ENCODE measurements at places on chromosomes 2 and 18.

- DNase-seq: no peak
Measured at GRCh38 chr2:181846399-181847197, 44.9 kb upstream of the ITPRID2 start.

GRCh38 chr18:12254820-12255511 lies 805 bp downstream of the CIDEA start:
- DNase-seq: no peak

DNA sequence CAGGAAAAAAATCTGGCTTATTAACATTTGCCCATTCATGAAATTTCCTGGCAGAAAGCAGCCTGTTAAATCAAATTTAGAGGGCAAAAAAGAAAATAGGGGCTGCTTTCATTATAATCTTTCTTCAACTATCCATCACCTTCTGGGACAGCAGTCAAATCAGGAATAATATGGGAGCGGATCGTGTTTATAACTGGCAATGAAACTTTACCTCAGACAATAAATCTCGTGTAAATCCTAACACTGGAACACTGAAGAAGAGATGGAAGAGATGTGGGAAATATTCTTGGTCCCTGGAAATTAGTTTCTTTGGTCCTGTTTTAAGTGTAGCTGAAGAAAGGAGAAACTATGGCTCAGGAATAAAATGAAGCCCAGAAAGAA lies 77.5 kb upstream of the SERTAD2 start:
- no peak for DNase-seq

GRCh38 chr2:206824087-206824618 lies 58.7 kb downstream of the FASTKD2 start:
- no peak for DNase-seq

DNA sequence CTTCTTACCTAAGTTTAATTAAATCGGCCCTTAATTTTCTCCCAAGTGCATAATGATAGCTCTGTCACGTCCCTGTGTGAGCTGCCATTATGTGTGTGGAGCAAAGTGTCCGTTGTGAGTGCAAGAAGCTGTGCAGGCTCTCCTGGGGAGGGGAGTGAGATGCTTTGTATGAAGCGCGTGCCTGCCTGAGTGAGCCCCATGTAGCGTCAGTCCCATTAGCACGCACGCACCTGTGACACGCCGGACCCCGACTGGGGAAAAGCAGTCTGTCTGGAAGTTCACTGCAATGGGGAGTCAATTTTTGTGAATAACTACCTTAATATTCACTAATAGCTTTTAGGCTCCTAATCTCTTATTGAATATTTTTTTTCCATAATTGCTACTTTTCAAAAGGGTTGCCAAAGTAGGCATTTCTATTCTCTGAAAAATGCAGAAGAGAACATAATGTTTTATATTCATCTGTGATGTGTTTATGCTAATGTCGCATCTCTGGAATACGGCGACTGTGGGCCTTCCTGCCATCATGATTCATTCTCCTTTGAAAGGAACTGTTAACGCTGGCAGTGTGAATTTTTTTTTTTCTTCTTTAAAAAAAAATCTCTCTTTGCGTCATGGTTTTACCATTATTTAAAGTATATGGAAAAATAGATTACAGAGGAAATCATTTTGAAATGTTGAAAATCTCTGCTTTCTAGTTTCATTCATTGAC lies 157.7 kb downstream of the COL4A4 start:
- no peak for DNase-seq

- DNase-seq: peak; percentile 42
Measured at GRCh38 chr18:74604774-74605173, 7.1 kb downstream of the ZNF407 start.

DNA sequence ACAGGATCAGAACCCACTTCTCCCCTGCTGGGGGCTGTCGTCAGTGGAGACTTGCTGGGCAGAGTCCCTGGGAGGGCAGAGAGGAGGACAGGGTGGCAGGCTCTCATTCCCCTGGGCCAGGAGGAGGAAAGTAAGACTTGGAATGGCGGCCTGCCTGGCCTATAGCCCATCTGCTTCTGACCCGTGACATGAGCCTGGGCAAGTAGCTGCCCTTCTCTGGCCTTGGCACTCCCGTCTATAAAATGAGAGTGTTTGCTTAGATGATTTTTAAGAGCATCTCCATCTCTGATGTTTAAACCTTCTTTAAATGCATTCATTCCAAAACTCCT lies 173.0 kb downstream of the DDX1 start:
- DNase-seq: no peak

GRCh38 chr18:74356959-74357358 lies 41.3 kb downstream of the C18orf63 start:
- no peak for DNase-seq

- no peak for DNase-seq
Measured at GRCh38 chr2:120036145-120036544, 23.3 kb downstream of the EPB41L5 start.

- DNase-seq: peak; percentile 10
Measured at GRCh38 chr2:127525691-127526131, 578 bp downstream of the IWS1 start.

GRCh38 chr2:12592296-12592695 lies 124.4 kb upstream of the TRIB2 start:
- DNase-seq: no peak

- no peak for DNase-seq
Measured at GRCh38 chr2:68727683-68728375, 6.8 kb upstream of the ARHGAP25 start.

DNA sequence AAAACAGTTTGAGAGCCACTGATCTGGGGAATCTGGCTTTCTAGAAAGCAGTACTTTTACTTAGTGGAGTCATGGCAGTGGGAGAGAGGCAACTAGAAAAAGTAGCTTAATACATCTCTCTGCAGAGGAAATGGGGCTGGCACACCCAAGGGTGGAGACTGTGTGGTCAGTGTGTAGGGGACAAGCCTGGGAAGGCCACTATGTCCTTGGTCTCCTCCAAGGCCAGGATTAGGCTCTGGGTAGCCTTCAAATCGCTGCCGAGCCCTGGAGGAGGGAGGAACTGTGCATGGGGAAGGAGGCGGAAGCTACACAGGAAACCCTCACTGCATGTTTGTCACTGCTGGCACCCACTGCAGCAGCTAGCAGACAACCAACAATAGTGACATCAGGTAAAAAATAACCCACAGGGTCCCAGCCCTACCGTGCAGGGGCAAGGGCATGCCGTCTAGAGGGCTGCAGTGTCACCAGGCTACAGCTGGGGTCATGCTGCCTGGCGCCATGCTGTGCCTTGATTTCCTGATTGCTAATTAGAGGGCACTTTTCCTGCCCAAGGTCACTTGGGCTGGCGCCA lies 34.8 kb downstream of the LBH start:
- DNase-seq: no peak

GRCh38 chr18:68172842-68173549 lies 541.9 kb downstream of the TMX3 start:
- no peak for DNase-seq

GRCh38 chr18:37514953-37515352 lies 50.6 kb downstream of the CELF4 start:
- DNase-seq: no peak

GRCh38 chr2:61575447-61575859 lies 37.3 kb upstream of the XPO1 start:
- DNase-seq: no peak

DNA sequence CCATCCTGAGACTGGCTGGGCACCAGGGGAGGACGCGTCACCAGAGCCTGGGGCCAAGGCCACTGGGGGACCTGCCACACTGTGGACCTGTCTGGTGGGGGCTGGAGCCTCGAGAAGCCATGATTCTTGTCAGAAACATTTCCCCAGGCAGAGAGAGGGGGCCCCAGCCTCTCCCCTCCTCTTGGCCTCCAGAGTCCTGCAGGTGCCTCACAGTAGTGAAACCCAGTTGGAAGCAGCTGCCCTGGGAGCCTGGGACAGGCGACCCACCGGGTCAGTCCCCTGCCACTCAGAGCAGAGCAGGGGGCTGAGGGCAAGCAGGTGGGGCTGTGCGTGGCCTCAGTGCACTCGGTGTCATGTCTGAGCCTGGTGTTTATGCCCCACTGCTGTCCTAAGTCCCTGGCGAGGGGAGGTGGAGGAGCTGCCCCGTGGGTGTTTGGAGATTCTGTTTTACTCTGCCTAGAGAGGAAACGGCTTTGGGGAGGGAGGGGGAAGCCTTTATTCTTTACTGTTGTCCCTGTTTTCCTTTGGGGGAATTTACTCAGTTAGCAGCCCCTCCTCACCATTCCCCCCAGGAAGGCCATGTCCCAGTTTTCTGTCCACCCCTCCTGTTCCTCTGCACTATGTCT lies 7.7 kb downstream of the OXER1 start:
- no peak for DNase-seq

- no peak for DNase-seq
Measured at GRCh38 chr2:34724107-34724506, 1125.0 kb upstream of the FAM98A start.

DNA sequence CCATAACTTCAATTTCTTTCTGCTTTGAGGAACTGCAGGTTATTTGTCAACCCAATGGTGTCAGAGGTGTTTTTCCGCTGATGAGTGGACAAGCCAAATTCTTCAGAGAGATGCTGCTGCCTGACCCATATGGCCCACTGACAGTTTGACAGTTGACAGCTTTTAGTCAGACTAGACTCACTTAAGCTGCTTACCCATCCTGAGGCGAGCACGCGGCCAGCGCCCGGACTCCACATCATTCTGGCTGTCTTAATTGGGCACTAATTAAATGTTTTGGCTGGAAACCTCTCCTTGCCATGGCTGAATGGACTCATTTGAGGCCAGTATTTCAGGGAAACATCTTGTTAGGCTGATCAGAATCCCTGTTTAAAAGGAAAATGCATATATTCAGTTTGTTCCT lies 316.1 kb upstream of the FANCL start:
- no peak for DNase-seq

- DNase-seq: no peak
Measured at GRCh38 chr2:58476556-58476955, 235.4 kb upstream of the FANCL start.

DNA sequence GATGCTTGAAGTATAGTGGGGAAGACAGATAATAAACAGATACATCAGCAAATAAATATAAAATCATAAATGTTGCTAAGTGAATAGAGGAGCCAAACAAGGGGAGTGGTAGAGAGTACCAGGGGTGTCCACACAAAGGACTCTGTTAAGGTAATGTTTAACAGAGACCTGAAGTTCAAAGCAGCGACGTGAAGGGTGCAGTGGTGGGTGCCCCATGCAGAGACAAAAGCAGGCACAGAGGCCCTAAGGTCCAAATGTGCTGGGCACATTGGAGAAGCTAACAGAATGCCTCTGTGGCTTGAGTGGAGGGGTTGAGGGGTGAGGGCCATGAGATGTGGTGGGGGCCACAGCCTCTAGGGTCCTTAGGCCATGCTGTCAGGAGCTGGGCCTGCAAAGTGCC lies 109.1 kb downstream of the POLE4 start:
- DNase-seq: no peak

DNA sequence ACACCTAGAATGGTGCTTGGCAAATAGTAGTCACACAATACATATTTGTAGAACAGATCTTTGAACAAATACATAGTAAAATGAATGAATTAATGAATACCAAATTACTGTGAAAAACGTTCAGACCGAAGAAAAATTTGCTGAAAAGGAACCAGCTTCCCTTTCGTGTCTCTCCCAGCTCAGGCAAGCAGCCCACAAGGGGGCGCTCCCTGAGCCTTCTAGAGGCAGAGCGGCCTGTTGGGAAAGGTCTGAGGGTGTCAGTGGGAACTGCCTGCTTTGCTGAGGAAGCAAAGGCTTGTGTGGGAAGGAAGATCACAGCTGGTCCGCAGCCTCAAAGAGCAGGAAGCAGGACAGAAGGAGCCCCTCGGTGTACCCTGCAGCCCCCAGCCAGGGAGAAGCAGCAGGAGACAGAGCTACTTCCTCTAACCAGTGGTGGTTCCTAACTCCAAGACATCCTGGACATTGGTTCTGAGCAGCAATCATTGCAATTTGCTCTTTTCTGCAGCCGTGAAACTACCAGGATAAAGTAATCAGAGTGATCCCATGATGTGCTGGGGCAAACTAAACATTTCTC lies 231.1 kb downstream of the ANKRD30B start:
- no peak for DNase-seq

DNA sequence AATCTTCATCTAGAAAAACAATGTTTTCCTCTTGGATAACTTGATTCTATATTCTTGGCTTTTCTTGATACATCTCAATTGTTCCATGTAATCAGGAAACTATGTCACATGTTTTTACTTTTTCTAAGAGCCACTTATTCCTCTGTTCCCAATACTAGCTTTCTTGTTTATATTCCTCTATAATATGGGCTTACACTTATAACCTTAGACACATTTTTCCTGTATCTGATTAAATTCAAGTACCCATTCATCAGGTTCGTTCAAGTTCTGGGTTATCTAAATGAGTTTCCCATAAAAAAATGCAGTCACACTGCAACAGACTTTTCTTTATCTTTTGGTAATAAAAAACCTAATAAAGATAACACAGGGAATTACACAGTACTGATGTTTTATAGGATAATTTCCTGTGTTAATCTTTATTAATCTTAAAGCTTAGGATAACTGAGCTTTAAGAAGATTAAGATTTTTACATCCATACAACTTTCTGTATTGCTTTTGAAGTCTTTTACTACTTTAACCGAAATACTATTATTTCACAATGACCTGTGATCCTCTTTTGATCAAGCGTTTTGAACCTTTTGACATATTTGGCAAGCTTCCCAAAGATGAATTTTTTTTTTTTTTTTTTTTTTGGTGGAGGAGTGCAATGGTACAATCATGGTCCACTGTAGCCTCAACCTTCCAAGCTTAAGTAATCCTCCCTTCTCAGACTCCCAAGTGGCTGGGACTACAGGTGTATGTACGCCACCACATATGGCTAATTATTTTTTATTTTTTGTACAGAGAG lies 44.3 kb upstream of the C2orf66 start:
- DNase-seq: no peak

DNA sequence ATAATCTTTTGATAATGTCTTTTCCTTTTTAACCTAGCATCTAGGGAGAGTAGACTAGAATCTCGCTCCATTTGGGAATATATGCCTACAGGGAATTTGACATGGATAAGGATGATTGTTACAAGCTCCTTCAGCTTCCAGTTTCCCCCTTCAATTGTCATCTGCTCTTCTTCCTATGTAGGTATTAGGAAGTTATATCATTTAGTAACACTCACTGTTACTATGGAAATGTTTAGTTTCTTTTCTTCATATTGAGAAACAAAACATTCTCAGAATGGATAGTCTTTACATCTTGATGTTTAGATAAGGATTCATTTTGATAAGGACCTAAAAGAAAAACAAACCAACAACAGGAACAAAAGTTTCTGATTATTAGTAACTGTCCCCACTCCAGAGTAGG lies 127.6 kb downstream of the PHLPP1 start:
- no peak for DNase-seq

DNA sequence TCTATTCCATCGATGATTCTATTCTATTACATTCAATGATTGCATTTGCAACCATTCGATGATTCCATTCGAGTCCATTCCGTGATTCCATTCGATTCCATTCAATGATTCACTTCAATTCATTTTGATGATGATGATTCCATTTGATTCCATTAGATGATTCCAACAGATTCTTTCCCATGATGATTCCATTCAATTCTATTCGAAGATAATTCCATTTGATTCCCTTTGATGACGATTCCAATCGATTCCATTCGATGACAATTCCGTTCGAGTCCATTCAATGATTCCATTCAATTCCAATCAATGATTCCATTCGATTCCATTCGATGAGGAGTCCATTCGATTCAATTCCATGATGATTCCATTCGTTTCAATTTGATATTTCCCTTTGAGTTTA lies 1088.8 kb downstream of the RPIA start:
- no peak for DNase-seq

All from AG04449 (cell line).